ENCODE measurements at places on chromosomes 7 and 10.

DNA sequence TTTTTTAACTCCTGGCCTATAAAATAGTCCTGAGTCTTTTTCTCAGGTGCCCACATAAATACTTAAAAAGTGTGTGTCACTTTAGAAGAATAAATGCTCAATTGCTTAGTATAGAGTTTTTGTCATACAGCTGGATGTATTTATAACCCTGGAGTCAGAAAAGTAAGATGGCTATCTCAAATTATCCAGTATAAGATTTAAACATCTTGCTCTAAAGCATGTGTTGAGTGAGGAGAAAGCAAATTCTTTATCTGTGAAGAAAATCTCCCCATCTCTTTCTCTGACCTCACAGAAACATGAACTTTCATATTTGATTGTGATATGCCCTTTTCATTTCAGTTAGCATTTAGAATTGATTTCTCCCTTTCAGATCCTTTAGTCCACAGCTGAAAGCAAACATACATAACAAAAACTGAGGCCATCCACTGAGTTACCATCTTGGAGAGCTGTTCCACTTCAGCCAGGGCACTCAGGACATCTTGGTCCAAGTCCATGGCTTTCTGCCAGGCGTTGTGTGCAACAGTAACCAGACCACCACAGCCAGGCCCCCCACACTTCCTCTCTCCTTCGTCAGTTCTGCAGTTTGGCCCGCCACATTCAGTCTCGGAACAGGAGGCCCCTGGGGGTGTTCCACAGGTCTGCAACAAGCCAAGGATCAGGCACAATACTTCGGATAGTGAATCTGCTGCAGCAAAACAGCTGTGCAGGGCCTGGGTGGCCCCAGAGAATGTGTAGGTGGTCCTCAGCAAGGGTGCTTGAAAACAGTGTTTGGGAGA, 40.9 kb downstream of the DLD start:
- DNase-seq: no peak

GRCh38 chr7:27652518-27652917, 10.2 kb downstream of the HIBADH start:
- no peak for DNase-seq

DNA sequence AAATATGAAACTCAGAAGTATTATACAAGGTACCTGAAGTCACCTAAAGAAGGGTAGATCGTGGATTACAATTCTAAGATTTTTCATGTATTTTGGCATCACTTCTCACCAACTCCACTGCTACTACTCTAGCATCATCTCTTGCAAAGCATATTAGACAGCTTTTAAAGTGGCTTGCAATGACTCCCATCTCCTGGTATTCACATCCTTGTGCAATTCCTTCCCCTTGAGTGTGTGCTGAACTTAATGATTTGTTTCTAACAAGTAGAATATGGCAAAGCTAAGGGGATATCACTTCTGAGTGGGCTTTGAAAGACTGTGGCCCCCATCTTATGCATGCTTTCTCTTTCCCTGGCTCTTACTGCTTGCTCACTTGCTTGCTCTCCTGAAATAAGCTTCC, 280.2 kb downstream of the SNX13 start:
- DNase-seq: no peak

- DNase-seq: no peak
These were observed 77.5 kb upstream of the CACUL1 start for GRCh38 chr10:118832241-118832651.

DNA sequence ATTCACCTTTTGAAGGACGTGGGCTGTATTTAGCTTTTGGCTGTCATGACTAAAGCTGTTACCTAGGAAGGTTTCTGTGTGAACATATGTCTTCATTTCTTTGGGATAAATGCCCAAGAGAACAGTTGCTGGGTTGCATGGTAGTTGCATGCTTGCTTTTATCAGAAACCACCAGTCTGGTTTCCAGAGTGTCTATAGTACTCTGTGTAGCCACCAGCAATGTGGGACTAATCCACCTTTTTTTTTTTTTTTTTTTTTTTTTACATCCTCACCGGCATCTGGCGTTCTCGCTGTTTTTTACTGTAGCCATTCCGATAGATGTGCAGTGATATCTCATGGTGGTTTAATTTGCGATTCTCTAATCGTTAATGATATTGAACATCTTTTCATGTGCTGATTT, 297.8 kb downstream of the SDK1 start:
- DNase-seq: no peak

DNA sequence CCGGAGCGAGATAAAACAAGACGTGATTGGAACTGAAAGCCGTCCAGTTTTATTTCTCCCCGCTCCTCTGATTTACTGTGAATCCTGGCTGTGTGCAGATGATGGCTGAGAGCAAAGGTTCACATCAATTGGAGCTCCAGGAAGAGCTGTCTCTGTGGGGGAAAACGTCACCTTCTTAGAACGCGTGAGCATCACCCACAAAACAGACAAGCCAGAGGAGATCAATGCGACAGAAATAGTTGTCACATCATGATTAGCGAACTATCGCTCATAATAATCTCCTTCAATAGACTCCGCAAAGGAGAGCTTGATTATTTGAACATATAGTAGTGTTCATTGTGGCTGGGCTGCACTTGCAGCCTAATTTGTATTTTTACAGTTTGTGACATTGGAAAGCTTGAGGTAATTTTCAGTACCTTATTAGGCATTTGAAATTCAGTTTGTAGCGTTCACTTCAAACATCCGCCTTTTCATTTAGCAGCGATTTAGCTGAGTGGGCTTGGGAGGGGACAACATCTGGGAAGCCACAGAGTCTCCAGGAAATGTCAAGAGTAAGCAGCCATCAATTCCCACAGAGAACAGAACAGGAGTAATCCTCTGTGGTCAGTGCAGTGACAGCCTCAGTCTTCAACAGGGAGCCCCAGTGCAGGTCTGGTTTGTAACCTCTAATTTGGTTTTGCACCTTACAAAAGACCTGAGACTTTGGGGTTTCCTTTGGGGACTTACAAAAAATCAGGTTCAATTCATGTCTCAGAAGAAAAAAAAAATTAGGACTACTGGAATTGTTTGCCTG, 276.8 kb upstream of the PFKP start:
- no peak for DNase-seq

GRCh38 chr7:68524126-68524525, 1074.1 kb upstream of the AUTS2 start:
- DNase-seq: no peak

GRCh38 chr10:130160775-130161174, 24.6 kb downstream of the GLRX3 start:
- DNase-seq: no peak

All from stimulated activated CD8-positive, alpha-beta memory T cell treated with anti-CD3 and anti-CD28 coated beads, Interleukin-15, amount 100 ng/mL, for 4 hours (primary cell).